Activated CD4-positive, alpha-beta T cell treated with anti-CD3 and anti-CD28 coated beads for 36 hours (primary cell): ENCODE measurements at places on chromosomes 6 and 20.
A peak's percentile ranks its signal among the peaks of the same experiment; 100 is the strongest.

DNA sequence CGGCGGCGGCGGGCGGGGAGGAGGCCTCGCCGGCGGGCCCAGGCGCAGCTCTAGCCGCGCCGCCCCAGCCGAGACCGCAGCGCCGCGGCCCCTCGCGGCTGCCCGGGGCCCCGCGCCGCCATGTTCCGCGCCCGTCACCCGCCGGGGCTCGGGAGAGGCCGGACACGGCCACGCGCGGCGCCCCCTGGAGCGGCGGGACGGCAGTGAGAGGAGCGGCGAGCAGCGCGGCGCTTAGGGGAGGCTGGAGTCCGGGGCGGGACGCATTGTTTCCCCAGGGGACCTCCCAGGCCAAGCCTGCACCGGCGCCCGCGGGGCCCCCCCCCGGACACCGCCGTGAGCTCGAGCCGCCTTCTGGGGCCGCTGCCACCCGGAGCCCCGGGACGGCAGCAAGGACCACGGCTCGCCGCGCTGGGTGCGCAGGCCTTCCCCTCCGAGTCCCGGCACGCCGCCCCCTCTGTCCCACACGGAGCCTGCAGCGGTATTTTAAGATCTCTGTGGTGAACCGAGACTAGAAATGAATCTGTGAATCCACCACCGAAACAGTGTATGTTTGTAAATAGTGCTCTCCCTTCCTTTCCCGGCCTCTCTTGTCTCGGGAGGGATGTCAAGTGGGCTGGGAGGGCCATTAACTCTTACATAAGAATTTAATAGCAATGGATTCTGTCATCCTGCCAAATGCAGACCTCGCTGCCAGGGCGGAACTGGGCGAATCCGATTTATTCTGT is 424 bp upstream of the KIF13A start:
- H3K4me3 ChIP-seq: peak overlapping the region; percentile 70
- H3K4me1 ChIP-seq: peaks cover 9% of the 10 kb centered on the region
- peaks cover 57% of the 10 kb centered on the region for H3K27me3 ChIP-seq
- DNase-seq: peak; percentile 70
- H3K27ac ChIP-seq: no peak overlapping the region

DNA sequence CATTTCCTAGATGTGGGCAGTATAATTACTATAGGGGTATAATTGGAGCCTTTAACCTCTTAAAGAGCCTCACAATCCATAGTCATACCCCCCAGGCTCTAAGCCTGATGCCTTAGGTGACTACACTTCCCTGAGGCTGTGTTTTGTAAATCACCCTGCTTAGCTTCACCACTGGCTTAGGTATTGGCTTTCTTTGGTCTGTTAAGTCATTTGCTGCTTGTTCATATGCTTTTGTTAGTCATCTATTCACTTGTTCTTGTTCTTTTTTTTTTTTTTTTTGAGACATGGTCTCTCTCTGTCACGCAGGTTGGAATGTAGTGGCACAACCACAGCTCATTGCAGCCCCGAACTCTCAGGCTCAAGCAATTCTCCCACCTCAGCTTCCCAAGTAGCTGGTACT is 26.7 kb downstream of the KAT14 start:
- no peak for DNase-seq
- no peak overlapping the region for H3K4me3 ChIP-seq
- no peaks in the 10 kb centered on the region for H3K27me3 ChIP-seq
- no peak overlapping the region for H3K27ac ChIP-seq
- H3K36me3 ChIP-seq: peaks cover 38% of the 10 kb centered on the region

DNA sequence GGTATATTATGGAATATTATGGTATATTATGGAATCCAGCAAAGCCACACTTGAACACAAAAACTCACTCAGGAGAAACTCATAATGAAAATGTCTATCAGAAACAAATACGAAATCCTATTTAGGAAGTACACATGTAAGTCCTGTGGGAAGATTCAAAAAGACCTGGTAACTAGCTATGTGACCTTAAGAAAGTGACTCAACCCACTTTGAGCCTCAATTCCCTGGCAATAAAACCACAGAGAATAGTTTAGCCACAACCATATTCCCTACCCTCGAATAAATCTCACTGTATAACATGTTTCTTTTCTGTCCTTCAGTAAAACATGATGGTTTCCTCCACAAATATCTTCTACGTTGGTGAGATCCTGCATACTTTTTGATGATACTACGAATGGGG is 56.4 kb downstream of the ZMYND8 start:
- H3K27me3 ChIP-seq: no peaks in the 10 kb centered on the region
- H3K27ac ChIP-seq: no peak overlapping the region
- no peak for DNase-seq
- H3K36me3 ChIP-seq: peaks cover 48% of the 10 kb centered on the region
- H3K4me3 ChIP-seq: no peak overlapping the region

GRCh38 chr6:168363302-168363701 is 43.7 kb upstream of the DACT2 start:
- H3K4me3 ChIP-seq: no peak overlapping the region
- H3K4me1 ChIP-seq: no peaks in the 10 kb centered on the region
- no peak overlapping the region for H3K27ac ChIP-seq
- H3K27me3 ChIP-seq: peaks cover 15% of the 10 kb centered on the region
- no peaks in the 10 kb centered on the region for H3K36me3 ChIP-seq

DNA sequence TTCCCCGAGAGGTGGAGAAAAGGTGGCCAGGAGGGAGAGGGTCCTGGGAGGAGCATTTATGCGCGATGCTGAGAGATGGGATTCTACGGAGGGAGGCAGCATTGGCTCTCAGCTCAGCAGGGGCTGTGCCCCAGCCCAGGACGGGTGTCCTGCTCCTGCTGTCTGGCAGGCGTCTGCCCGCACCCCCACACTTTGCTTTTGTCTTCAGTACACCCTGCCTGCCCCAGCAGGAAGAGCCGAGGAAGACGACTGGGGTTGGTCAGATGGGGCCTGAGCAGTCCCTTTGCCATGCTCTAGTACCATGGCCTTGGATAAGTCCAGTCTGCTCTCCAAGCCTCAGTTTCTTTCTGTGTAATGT is 68.5 kb downstream of the TCP11 start:
- H3K27ac ChIP-seq: no peak overlapping the region
- no peak for DNase-seq
- no peak overlapping the region for H3K4me3 ChIP-seq
- no peaks in the 10 kb centered on the region for H3K27me3 ChIP-seq

GRCh38 chr6:70625436-70625835 is 42.2 kb upstream of the SMAP1 start:
- H3K27me3 ChIP-seq: no peaks in the 10 kb centered on the region
- no peaks in the 10 kb centered on the region for H3K36me3 ChIP-seq
- no peak for DNase-seq
- no peak overlapping the region for H3K4me3 ChIP-seq
- H3K27ac ChIP-seq: no peak overlapping the region

DNA sequence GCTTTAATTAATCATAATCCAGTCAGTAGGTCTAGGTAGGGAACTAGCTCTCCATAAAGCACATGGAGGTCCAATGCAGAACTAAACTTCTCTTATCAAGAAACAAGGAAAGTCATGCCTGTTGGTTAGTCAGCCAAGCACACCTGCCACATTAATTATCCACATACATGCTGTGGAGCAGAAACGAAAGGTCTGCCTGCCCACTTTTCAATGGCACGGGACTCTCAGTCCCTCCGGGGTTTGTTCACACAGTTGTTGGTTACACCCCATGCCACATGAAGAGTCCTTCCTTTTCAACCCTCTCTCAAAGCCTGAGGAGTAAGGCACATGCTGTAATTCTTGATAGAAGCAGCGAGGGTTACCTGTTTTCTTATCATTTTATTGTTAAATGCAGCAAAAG is 1096.4 kb upstream of the MAP3K7 start:
- no peaks in the 10 kb centered on the region for H3K4me1 ChIP-seq
- DNase-seq: no peak
- H3K36me3 ChIP-seq: no peaks in the 10 kb centered on the region
- H3K27ac ChIP-seq: no peak overlapping the region

GRCh38 chr20:21109144-21109543 is 3.0 kb upstream of the LINC00237 start:
- no peak for DNase-seq
- H3K4me3 ChIP-seq: no peak overlapping the region
- H3K27ac ChIP-seq: no peak overlapping the region

GRCh38 chr6:75438442-75439116 is 55.0 kb downstream of the FILIP1 start:
- H3K4me1 ChIP-seq: no peaks in the 10 kb centered on the region
- H3K36me3 ChIP-seq: no peaks in the 10 kb centered on the region
- peaks cover 6% of the 10 kb centered on the region for H3K27me3 ChIP-seq
- no peak overlapping the region for H3K27ac ChIP-seq
- H3K4me3 ChIP-seq: no peak overlapping the region
- DNase-seq: no peak

GRCh38 chr6:140001821-140002341 is 627.4 kb upstream of the CITED2 start:
- no peak for DNase-seq
- H3K27ac ChIP-seq: no peak overlapping the region
- H3K4me3 ChIP-seq: no peak overlapping the region
- no peaks in the 10 kb centered on the region for H3K4me1 ChIP-seq
- no peaks in the 10 kb centered on the region for H3K36me3 ChIP-seq

GRCh38 chr20:20734475-20734948 is 22.1 kb upstream of the RALGAPA2 start:
- H3K4me1 ChIP-seq: peaks cover 18% of the 10 kb centered on the region
- peak; percentile 58 for DNase-seq
- H3K27me3 ChIP-seq: peaks cover 3% of the 10 kb centered on the region

GRCh38 chr6:32087574-32088486 is 21.3 kb downstream of the TNXB start:
- H3K36me3 ChIP-seq: no peaks in the 10 kb centered on the region
- H3K27ac ChIP-seq: no peak overlapping the region
- peaks cover 27% of the 10 kb centered on the region for H3K27me3 ChIP-seq
- DNase-seq: peak; percentile 89

DNA sequence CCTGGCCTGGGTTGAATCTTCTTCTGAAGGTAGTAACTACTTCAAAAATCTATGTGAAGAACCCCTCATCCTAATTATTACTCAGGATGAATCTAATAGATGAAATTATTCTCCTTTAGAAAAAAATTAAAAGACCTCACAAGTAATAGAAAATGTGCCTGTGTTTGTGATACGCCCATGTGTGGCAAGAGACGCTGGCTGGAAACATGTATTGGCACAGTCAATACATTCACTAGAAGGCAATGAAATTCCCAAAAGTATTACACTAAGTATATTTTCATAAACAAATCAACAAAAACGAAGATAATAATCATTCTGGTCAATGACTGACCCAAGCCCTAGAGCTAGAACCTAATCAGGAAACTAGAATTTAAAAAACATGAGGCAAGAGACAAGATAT is 64.0 kb downstream of the B4GALT5 start:
- no peaks in the 10 kb centered on the region for H3K4me1 ChIP-seq
- peaks cover 30% of the 10 kb centered on the region for H3K36me3 ChIP-seq
- DNase-seq: no peak
- H3K27ac ChIP-seq: no peak overlapping the region

DNA sequence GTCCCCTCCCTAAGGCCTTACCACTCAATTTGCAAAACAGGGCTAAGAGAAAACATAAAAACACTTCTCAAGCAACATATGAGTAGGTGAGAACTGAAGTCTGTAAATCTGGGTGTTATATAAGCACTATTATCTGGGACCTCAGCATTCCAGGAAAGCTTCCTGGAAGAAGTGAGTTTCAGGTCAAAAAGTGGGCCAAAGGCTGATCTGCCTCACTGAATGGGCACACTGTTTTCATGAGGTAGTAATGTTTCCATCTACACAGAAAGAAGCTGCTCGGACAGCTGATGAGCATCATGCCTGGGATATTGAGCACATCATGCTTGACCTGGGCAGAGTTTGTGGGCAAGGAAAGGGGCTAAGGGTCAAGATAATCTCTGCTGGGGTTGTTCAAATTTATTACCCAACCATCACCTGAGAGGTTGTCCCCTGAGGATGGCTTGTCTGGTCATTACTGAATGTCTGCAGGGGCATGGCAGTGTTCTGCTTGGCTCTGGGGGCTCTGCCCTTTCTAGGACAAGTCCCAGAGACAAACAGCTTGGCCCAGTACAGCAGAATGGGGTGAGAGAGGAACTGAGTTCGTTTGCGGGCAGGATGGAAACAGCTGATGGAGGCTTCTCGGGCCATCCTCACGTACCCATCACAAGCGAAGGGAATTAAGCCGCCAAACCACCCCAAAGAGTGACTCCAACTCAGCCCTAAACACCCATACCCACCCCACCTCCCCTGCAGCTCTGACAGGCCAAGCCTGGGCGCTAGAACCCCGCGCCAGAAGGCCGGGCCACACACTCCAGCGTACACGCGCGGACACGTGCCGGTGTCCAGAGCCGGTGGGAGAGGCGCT is 1.2 kb upstream of the SYNJ2 start:
- peak overlapping the region; percentile 91 for H3K4me3 ChIP-seq
- H3K27me3 ChIP-seq: peaks cover 1% of the 10 kb centered on the region
- DNase-seq: peak; percentile 47
- peaks cover 3% of the 10 kb centered on the region for H3K36me3 ChIP-seq
- peaks cover 42% of the 10 kb centered on the region for H3K4me1 ChIP-seq

DNA sequence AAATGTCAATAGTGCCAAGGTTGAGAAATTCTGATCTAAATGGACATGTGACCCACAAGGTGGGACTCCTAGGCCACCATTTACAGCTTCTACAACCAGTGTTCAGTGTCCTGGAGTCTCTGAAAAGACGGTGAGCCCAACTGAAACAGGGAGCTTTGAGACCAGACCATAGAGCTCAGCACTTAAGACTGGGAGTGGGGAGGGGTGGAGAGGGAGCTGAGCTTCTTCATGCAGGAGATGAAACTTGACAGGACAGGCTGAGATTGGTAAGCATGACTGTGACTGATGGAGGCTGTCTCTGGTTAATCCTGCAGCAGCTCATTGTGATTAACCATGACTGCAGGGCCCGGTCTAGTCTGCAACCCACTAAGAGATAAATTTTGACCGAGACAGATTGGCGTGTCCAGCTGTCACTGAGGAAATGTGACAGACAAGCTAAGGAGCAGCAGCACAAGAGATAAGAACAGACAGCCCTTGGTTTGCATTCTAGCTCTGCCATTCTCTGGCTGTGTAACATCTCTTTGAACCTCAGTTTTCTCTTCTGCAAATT is 1.4 kb upstream of the AAR2 start:
- H3K27me3 ChIP-seq: no peaks in the 10 kb centered on the region
- no peak overlapping the region for H3K4me3 ChIP-seq
- no peak overlapping the region for H3K27ac ChIP-seq
- peaks cover 42% of the 10 kb centered on the region for H3K4me1 ChIP-seq
- no peak for DNase-seq
- H3K36me3 ChIP-seq: peaks cover 21% of the 10 kb centered on the region

- no peak overlapping the region for H3K4me3 ChIP-seq
- H3K27me3 ChIP-seq: peaks cover 12% of the 10 kb centered on the region
- peaks cover 4% of the 10 kb centered on the region for H3K4me1 ChIP-seq
- no peak for DNase-seq
- no peaks in the 10 kb centered on the region for H3K36me3 ChIP-seq
Observed at GRCh38 chr6:34157236-34157830, 11.4 kb upstream of the GRM4 start.

GRCh38 chr20:47509685-47510084 is 8.0 kb downstream of the NCOA3 start:
- no peak for DNase-seq
- peaks cover 82% of the 10 kb centered on the region for H3K4me1 ChIP-seq
- peak overlapping the region; percentile 91 for H3K27ac ChIP-seq
- peak overlapping the region; percentile 63 for H3K4me3 ChIP-seq
- H3K36me3 ChIP-seq: peaks cover 45% of the 10 kb centered on the region
- no peaks in the 10 kb centered on the region for H3K27me3 ChIP-seq
